ENCODE measurements at places on chromosomes 16 and 17.

DNA sequence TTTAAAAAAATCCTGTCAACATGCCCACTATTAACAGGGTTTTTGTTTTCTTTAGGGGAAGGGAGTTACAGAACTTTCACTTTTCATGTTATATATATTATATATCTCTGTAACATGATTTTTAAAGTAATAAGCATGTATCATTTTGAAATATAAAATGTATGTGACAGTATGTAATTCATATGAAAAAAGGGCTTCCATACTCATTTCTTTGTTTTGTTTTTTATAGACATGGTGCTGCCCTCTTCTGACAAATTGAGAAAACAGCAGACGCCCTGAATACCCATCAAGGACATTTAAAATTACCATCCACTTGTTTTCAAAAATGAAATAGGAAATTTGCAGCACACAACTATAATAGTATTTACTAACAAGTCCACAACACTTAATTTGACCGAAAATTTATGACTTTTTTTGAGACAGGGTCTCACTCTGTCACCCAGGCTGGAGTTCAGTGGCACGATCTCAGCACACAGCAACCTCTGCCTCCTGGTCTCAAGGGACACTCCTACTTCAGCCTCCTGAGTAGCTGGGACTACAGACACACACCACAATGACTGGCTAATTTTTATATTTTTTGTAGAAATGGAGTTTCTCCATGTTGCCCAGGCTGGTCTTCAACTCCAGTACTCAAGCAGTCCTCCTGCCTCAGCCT lies 30.4 kb downstream of the CFDP1 start:
- peak; percentile 10 for DNase-seq

DNA sequence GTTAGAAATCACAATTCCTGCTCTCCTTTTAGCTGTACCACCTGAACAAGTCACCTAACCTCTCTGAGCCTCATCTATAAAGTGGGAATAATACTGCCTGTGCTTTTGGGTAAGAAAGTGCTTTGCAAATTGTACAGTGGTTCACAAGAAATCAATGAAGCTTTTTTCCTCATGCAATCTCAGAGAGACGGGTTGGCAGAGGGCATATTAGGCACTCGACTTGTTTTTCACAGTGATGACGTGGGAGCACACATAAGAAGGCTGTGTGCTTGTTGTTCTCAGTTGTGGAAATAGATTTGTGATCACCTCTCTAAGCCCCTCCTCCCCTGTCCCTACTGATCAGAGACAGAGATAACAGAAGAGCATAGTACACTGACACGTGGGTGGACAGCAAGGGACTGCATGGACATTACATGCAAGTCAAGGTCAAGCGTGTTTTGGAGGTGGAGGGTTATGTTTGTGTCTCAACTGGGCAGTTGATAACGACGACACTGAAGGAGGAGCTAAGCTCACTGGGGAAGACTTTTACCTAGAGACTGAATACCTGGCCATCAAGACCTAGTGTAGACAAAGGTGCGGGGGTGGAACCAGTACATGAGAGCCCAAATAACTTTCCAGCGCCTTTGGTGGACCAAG lies 1.7 kb upstream of the GPT2 start:
- DNase-seq: no peak

GRCh38 chr16:20410121-20410723 lies 888 bp downstream of the ACSM5 start:
- no peak for DNase-seq

- no peak for DNase-seq
Observed at GRCh38 chr16:76612497-76612896, 335.3 kb downstream of the CNTNAP4 start.

DNA sequence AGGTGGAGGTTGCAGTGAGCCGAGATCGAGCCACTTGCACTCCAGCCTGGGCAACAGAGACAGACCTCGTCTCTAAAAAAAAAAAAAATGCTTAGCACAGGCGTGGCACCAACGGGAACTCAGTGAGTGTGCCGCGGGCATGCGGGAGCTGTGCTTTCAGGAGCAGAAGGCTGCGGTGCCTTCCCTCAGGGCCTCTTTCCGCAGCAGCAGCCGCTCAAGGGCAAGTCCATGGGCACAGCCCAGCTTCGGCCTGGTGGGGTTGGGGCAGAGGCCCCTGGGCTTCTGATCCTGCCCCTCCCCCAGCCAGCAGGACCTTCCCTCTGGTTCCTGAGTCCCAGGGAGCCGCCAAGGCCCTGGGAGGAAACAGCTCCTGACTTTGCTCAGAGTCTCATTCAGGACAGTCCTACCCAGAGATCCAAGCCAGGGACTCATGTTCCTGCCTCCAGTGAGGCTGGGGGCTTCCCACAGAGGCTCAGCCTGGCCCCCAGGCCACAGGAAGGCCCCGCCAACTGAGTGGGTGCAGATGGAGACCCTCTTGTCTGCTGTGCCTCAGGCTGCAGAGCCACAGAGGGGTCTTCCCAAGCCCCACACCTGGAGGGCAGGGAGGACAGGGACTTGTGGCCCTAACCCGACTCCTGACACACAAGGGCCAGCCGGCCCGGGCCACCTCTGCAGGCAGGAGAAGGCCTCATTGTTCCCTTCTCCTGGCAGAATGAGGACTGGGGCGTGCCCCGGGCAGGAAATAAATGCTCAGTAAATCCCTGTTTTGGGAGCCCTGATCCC lies 3.3 kb upstream of the ZG16B start:
- no peak for DNase-seq

- no peak for DNase-seq
Observed at GRCh38 chr17:8021565-8022359, 17.1 kb upstream of the ALOX15B start.

GRCh38 chr17:58899191-58899590 lies 143.5 kb downstream of the PPM1E start:
- no peak for DNase-seq

- DNase-seq: no peak
Observed at GRCh38 chr17:19453296-19453695, 42.3 kb downstream of the RNF112 start.

DNA sequence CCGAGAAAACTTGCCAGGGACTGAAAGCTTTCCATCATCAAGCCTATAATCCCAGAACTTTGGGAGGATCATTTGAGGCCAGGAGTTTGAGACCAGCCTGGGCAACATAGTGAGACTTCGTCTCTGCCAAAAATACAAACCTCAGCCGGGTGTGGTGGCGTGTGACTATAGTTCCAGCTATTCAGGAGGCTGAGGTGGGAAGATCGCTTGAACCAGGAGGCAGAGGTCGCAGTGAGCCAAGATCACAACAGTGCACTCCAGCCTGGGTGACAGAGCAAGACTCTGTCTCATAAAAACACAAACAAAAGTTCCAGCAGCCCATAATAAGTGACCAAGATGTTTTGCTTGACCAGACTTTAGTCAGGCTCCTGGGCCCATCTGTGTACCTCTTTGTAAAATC lies 1.9 kb downstream of the MEAK7 start:
- no peak for DNase-seq

GRCh38 chr17:73211745-73212144 lies 18.9 kb downstream of the COG1 start:
- DNase-seq: no peak

GRCh38 chr16:69366431-69366830 lies 14.8 kb upstream of the TMED6 start:
- DNase-seq: no peak

DNA sequence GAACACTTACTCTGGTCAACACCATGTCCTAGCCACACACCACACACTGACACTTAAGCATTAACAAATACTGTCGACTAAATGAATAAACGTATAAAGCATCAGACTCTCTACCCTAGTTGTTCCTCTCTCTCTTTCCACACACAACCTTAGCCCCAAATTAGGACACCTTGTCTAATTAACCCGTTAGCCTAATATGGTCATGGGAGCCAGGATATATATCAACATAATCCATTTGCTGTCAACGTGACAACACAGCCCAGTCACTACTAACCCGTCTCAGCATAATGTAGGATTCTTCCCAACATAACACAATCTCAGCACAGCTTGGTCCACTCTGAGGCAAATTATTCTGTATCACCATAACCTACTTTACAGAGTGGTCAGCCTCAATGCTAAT lies 2.2 kb downstream of the DVL2 start:
- DNase-seq: no peak

GRCh38 chr17:78484271-78485246 lies 92.6 kb downstream of the DNAH17 start:
- DNase-seq: no peak

- DNase-seq: no peak
Observed at GRCh38 chr17:10162096-10162495, 36.3 kb downstream of the GAS7 start.

- no peak for DNase-seq
Observed at GRCh38 chr16:80300456-80300855, 240.3 kb upstream of the DYNLRB2 start.

DNA sequence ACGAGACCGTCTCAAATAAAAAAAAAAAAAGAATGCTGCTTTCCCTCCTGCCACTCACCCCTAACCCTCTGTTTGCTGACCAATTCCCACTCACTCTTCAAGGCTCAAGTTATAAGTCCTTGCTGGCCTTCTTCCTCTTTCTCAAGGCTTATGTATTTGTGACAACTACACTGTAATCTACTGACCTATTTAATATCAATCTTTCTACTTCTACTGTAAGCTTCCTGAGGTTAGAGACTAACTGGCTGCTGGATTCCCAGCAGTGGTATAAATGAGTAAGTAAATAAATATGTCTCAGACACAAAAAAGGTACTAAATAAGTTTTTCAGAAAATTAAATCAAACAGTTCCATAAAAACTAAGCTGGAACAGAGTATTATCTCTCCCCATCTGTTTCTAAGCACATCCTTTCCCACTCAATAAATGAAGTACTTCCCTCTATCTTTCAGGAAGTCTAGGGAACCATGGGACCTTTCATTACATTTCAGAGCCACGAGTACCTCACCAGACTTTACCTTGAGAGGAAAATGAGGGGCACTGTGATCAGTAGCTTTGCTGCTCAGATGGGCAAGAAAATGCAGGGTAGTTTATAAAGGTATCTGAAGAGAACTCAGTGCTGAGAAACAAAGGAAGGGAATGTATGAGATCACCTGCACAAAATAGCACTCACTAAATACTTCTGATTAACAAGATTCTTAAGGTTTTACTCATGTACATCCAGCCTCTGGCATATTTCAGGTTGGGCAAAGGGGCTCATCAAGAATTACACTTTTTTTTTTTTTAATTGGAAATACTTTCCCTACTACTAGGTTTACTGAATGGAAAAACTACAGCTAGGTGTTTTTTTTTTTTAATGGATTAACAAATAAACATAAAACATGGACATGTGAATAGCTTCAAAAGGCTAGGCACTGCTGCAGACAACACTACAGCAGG lies 10.8 kb downstream of the SSH2 start:
- no peak for DNase-seq

DNA sequence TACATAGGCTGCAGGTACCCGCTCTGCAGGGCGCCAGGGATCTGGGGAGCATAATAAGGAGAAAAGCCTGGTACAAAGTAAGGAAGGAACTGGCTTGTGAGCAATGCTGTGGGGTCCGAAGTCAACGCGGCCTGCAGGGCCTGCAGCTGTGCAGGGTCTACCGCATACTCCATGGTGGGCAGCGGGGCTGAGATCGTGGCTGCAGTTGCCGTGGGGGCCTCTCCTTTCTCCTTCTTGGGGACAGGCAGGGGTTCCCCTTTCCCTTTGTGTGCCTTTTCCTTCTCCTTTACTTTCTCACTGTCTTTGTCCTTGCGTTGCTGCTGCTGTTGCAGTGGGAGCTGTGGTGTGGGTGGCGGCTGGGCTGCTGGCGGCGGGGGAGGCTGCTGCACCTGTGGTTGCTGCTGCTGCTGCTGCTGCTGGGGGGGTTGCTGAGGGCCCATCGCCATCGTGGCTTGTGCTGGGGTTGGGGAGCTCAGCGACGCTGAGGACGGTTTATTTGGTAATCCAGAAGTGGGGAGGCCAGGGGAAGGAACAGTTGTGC lies 259.6 kb downstream of the ZFHX3 start:
- no peak for DNase-seq

- DNase-seq: no peak
Observed at GRCh38 chr16:4593086-4593485, 21.6 kb downstream of the UBALD1 start.

DNA sequence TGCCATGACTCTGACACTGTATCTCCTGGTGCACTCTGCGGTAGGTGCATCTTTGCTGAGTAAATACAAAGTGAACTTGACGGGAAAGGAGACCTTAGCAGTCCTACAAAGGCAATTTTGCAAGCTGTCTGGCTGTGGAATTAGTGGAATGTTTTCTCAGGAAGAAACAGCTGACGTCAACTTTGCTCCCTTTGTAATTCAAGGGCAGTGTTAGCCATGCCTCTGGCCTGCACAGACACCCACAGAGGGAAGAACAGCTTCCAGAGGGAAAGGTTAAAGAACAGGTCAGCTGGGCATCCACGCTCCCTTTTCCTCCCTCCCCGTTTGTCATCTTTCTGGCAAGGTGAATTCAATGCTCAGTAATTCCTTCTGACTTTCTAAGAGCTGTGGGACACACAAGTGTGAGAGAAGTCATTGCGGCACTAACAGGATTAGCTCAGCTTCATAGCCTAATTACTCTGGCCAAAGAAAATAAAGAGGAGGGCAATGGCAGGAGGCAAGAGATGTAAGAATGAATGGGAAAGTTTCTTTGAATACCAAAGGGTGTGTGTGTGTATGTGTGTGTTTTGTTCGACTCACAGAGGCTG lies 476.9 kb upstream of the GOT2 start:
- DNase-seq: no peak

GRCh38 chr17:74354123-74354522 lies 7.5 kb downstream of the BTBD17 start:
- DNase-seq: no peak
